ENCODE measurements at places on chromosomes 2 and 18. TPM values are rescaled to one million over a fixed set of nuclear protein-coding genes. Genes with fewer than 3 reads are reported as not detected.

SANBR gene
- total RNA-seq = 8.2 TPM

BOD1L2 gene
- total RNA-seq = not detected

ATAD2B gene
- total RNA-seq = 26.0 TPM

CXCR2 gene
- 0.43 TPM for total RNA-seq

KCNJ13 gene
- total RNA-seq = not detected

ZNF236 gene
- total RNA-seq = 21.0 TPM

ABCB11 gene
- total RNA-seq = not detected

DLGAP1 gene
- 0.05 TPM for total RNA-seq

REG3G gene
- not detected for total RNA-seq

ANTXR1 gene
- not detected for total RNA-seq
